NT2/D1 (cell line): ENCODE measurements at places on chromosomes 7 and 10.

- no peak for DNase-seq
Measured at GRCh38 chr7:70456719-70457118, 675.2 kb upstream of the GALNT17 start.

GRCh38 chr7:103905997-103906396, 83.5 kb downstream of the RELN start:
- DNase-seq: no peak

DNA sequence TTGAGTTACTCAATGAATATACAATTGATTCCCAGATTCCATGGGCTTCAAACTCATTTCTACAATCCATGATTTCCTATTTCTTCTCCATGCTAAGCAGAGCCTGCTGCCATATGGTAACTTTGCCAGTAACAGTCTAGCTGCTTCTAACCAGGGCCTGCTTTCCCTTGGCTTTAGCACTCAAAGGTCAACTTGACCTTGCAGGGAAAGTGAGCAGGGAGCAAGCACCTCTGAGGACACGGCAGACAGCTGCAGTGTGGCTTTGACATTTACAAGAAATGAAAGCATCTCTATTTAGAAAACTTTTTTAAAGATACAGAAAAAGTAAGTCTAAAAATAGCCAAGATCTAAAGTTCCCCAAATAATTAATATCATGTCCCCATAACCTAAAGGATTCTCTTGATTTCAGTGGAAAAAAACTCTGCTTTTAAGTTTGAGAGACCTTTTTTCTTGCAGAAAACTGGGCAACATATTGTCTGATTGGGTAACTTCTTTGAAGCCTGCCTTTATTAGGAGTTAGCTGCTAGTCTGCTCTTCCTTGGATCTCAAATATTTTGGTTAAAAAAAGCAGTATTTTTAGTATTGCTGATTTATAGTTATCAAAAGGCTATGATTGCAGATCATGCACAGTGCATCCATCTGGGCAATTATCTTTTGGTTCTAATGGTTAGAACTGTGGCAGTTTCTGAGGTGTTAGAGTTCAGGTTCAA, 257.9 kb downstream of the AHR start:
- DNase-seq: no peak

DNA sequence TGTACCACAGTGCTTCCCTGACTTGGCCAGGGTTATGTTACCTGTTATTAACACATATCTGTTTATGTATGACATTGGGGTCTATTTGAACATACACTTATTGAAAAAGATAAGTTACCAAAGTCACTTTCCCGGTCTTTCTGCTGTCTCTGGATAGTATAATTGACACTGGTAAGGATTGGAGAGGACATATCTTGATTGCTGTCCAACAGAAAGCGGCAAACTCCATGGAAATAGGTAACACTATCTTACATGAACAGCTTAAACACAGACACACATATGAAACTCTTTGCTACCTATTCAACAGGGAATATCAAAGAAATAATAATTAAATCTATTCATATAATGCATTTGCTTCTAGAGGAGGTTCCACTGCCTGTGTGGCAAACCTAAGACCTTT, 282.5 kb upstream of the AOAH start:
- no peak for DNase-seq

GRCh38 chr10:71274901-71275796, 43.9 kb upstream of the SLC29A3 start:
- DNase-seq: no peak

- DNase-seq: no peak
Measured at GRCh38 chr7:104150470-104150869, 57.3 kb downstream of the ORC5 start.

GRCh38 chr10:116112232-116113231, 160.5 kb downstream of the GFRA1 start:
- no peak for DNase-seq

DNA sequence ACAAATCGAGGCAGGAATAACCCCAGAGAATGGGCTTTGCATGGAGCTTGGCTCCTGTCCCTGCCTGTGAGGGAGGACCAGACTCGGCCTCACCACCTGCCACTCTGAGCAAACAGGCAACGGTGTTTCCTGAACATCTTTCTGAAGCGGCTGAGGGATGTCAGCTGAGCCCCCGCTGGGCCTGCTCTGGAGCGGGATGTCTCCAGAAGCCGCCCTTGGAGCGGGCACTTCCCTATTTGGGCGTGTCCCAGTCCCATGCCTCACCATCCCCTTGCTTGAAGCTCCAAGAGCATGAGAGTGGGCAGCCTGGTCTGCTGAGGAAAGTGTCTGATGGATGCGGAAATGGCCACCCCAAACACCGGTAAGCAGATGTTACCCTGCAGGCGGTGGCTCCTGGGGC, 10.2 kb downstream of the ALKBH4 start:
- no peak for DNase-seq

- DNase-seq: no peak
Measured at GRCh38 chr10:73979809-73980433, 18.0 kb upstream of the VCL start.

GRCh38 chr7:133053321-133053891, 28.5 kb downstream of the CHCHD3 start:
- DNase-seq: no peak

GRCh38 chr7:116324582-116324981, 114.2 kb downstream of the TES start:
- no peak for DNase-seq

DNA sequence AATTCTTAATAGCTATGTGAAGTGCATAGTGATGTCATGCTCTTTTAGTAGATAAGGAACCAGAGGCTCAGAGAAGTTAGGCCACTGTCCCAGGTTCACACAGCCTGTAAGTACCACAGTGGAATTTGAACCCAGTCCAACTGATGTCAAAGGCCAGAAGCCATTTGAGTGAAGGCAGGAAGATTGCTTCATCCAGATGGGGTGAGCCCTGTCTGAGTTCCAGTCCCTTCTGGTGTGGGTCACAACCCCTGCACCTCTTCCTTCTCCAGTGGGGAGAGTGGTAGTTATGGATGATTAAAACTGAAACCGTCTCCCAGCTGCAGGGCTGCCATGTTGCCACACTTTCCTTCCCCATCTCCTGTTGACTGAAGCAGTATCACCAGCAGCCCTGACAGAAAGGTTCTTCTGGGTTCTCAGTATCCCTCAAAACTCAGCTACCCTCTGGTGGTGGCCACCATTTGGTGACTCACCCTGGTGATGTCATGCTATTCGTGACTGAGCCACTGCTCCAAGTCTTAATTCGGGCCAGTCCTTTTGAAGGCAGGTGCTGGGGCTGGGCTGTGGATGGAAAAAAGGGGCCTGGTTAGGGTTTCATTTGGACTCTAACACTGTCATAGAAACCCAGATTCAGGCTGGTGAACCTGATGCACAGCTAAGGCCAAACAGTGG, 1.5 kb upstream of the C10orf95 start:
- no peak for DNase-seq

GRCh38 chr10:113735913-113736312, 15.6 kb upstream of the PLEKHS1 start:
- DNase-seq: no peak

- DNase-seq: no peak
Measured at GRCh38 chr10:4351723-4352413, 474.1 kb upstream of the AKR1E2 start.

- no peak for DNase-seq
Measured at GRCh38 chr10:28520346-28520745, 12.6 kb upstream of the WAC start.

GRCh38 chr7:81159402-81159801, 240.6 kb upstream of the SEMA3C start:
- no peak for DNase-seq

- DNase-seq: no peak
Measured at GRCh38 chr10:113928830-113929229, 74.4 kb downstream of the NHLRC2 start.

GRCh38 chr10:108905821-108906220, 1017.5 kb downstream of the XPNPEP1 start:
- DNase-seq: no peak

- DNase-seq: no peak
Measured at GRCh38 chr10:108375691-108376090, 1211.2 kb upstream of the SORCS1 start.

GRCh38 chr7:128163473-128163872, 77.6 kb upstream of the LEP start:
- no peak for DNase-seq

GRCh38 chr10:5538892-5539651, 14.3 kb downstream of the CALML3 start:
- DNase-seq: no peak

GRCh38 chr10:69146759-69147158, 22.8 kb downstream of the VPS26A start:
- no peak for DNase-seq

GRCh38 chr7:137305901-137306621, 37.5 kb downstream of the PTN start:
- DNase-seq: no peak

- DNase-seq: no peak
Measured at GRCh38 chr10:89869180-89869579, 167.8 kb downstream of the KIF20B start.
